Stimulated activated CD4-positive, alpha-beta T cell treated with anti-CD3 and anti-CD28 coated beads, Interleukin-15, amount 100 ng/mL, for 1 hour (primary cell): ENCODE measurements at places on chromosomes 5 and 9.

DNA sequence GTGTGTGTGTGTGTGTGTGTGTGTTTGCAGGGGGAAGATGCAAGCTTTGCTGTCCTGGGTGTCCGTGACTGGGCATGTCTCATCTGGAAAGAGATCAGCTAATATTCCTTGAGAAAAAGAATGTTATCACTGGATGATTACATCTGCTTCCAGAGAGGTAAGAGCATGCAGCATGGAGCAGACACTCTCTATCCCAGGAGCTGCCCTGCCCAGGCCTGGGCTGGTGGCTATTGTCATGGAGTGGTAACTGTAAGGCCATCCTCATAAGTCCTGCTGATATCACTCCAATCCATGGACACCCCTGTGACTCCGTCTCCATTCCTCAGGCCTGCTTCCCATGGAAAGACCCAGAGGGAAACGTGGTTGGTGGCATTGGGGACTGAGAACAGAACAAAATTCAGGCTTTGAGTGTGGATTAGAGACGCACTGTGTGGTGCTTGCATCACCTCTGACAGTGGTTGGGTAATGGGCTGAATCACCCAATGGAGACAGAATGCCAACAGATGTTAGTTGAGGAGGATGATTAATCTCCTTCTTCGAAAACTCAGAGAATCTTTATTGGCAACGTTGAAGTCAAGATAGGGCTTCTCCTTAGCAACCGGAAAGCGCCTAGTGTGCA, 52.0 kb upstream of the KCNIP1 start:
- no peak for DNase-seq

GRCh38 chr5:178548746-178549145, 41.4 kb downstream of the COL23A1 start:
- DNase-seq: no peak

GRCh38 chr5:143393524-143393923, 10.0 kb downstream of the NR3C1 start:
- no peak for DNase-seq

DNA sequence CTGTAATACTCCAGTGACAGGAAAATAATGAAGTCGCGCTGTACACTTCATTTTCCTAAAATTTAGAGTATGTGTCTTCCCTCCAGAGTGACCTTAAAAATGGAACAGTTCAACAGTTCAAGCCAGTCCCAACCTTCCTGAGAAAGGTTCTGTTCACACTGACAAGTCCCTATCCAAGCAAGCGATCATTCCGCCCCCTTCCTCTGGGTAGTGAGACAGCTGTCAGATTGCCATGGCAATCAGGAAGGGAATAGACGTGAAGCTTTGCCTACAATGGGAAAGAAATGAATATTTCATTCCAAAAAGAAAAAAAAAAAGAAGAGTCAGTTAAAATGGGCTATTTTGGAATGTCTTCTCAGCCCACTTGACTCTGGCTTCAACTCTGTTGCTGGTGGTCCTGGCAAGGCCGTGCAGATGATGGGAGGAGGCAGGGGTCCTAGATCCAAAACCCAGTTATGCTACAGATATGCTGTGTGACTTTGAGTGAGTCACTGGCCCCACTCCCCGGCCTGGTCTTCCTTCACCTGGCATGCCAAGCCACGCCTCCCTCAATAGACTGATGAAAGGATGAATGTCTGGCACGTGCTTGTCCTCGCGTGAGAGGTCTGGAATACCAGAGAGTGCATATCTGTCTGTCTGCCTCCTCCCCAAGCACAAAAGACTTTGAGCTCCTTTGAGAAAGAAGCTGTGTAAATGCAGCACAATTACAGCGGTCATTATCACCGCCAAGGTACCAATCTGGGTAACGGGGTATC, 165.8 kb upstream of the WWC1 start:
- no peak for DNase-seq

- DNase-seq: no peak
Measured at GRCh38 chr9:128396970-128397613, 23.6 kb upstream of the CERCAM start.

- no peak for DNase-seq
Measured at GRCh38 chr5:54870271-54870670, 115.1 kb downstream of the ESM1 start.

DNA sequence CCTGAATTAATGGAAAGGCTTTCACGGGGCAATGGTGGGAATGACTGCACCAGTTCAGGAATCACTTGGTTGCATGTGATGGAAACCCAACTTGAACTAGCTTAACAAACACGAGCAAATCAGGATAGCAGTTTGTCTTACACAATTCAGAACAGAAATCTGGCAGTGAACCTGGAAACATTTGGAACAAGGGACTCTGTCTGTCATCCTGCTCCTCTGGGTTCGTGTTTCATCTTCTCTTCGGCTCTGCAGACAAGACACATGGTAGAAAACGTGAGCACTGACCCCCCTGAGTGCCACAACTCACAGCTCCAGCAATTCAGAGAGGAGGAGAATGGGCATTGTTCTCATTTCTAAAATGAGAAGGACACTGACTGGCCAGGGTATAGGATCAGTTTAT, 218.1 kb upstream of the NREP start:
- no peak for DNase-seq

- no peak for DNase-seq
Measured at GRCh38 chr5:81212211-81212751, 20.8 kb upstream of the CKMT2 start.

GRCh38 chr5:168676501-168676900, 97.3 kb upstream of the PANK3 start:
- DNase-seq: no peak

GRCh38 chr5:53099546-53099945, 10.0 kb downstream of the MOCS2 start:
- DNase-seq: no peak

GRCh38 chr5:168327019-168327421, 35.6 kb downstream of the WWC1 start:
- DNase-seq: no peak

GRCh38 chr5:150335778-150336177, 21.7 kb upstream of the TCOF1 start:
- DNase-seq: no peak

GRCh38 chr5:34496260-34496691, 159.9 kb upstream of the RAI14 start:
- no peak for DNase-seq

DNA sequence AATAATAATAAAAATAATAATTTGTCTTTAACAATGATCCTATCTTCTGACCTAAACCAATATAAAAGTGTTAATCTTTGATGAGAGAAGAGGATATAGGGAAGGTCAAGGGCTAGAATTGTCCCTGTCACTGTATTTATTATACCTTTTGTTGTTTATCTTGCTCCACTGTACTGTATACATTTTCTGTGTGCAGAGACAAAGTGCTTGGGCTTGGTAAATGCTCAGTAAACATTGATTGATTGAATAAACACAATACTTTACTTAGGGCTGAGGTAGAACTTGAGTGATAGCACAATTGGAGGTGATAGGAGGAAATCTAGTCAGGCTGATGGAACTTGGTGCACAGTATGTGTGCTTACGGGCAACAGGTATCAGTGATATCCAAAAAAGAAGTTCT, 161.2 kb downstream of the ARRDC3 start:
- no peak for DNase-seq

- no peak for DNase-seq
Measured at GRCh38 chr9:128892221-128892921, 10.4 kb downstream of the LRRC8A start.

DNA sequence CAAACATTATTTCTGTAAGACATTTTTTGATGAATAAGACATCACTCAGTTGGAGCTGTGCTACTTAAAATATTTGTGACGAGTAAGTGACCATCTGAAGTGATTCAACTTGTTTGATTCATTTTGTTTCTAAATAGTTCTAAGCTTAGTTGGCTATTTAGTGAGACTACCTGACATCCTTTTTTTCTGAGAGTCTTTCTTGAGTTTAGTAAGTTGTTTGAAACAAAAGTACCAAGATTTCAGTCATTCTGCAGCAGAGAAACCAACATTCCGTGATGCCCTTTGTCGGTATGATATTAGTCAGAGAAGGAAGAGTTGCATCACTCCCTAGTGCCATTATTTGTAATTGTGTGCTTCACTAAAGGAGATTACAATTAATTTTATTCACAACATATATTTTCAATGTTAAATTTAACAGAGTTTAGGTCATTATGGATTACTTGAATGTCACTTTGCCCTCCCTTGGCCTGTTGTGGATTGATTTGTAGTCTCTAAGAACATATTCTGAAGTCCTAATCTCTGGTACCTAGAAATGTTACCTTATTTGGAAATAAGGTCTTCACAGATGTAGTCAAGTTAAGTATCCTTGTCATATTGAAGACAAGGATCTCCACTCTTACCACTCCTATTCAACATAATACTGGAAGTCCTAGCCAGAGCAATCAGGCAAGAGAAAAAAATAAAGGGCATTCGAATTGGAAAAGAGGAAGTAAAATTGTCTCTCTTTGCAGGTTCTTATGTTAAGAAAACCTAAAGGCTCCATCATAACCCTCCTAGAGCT, 212.2 kb downstream of the PCSK1 start:
- no peak for DNase-seq

- DNase-seq: no peak
Measured at GRCh38 chr9:35798658-35799374, 7.4 kb downstream of the NPR2 start.

- DNase-seq: no peak
Measured at GRCh38 chr5:170397059-170397458, 7.9 kb upstream of the KCNMB1 start.

GRCh38 chr5:5941486-5941885, 436.9 kb downstream of the MED10 start:
- DNase-seq: no peak

GRCh38 chr5:39207345-39208045, 11.9 kb downstream of the FYB1 start:
- DNase-seq: no peak

DNA sequence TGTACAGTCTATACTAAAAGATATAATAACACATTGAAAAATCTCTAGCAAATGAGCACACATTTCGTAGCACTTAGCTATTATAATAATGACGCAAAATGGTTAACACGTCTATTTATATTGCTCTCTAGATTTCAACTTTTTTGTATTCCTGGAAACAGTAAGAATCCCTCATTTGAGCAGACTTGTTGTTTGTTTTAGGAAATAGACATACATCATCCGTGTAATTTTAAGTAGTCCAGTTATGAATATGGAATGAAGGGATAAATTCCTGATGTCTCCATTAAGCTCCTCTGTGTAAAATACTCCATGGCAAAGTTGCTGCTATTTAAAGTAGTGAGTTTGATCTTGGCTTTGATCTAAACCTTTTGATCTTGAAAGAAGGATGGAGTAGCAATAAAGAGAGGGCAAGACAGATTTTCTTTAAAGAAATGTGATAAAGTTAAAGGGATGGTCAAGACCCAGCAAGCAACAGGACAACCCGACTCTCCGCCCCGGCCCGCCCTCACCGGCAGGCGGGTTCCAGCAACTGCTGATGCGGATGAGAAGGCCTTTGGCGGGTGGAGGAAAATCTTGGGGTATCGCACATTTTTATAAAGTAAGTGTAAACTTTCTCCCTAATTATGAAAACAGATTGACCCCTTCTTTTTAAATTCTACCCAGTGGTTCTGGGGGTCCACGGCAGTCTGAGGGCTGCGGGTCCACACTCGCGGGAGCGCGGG, 277.4 kb downstream of the AOPEP start:
- no peak for DNase-seq

DNA sequence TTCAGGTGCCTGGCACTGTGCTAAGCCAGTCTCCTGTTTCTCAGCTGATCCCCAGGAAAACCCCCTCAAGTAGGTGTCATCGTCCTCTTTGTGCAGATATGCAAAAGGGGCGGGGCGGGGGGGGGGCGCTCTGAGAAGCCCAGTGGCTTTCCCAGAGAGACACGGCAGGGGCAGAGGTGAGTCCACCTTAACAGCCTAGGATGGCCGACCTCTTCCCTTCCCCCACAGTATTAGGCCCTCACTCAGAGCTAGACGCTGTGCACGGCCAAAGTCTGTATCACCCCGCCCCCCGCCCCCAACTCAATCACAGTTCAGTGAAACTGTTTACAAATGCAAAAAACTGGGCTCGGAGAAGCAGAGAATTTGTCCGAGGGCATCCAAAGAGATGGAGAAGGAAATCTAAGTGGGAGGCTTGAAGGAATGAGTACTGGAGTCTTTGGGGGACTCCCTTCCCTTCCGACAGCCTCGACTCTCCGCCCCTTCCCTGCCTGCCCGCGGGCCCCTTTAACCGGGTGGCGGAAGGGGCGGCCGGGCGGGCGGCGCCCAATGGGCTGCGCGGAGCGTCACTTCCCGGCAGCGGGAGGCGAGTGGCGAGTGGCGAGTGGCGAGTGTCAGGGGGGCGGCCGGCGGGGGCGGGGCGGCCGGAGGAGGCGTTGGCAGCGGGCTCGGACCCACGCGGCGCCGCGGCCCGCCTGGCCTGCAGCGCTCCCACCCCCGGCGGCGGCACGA, at the start of gene ERGIC1:
TSS of gene ERGIC1 (plus strand) at position 566 of the 729 bp plus-strand sequence. CDS start at position 729, 163 bp downstream.
- peak; percentile 31 for DNase-seq

- no peak for DNase-seq
Measured at GRCh38 chr5:38422622-38423021, 133.8 kb downstream of the LIFR start.

- DNase-seq: no peak
Measured at GRCh38 chr9:104746285-104746684, 1.2 kb upstream of the NIPSNAP3A start.

DNA sequence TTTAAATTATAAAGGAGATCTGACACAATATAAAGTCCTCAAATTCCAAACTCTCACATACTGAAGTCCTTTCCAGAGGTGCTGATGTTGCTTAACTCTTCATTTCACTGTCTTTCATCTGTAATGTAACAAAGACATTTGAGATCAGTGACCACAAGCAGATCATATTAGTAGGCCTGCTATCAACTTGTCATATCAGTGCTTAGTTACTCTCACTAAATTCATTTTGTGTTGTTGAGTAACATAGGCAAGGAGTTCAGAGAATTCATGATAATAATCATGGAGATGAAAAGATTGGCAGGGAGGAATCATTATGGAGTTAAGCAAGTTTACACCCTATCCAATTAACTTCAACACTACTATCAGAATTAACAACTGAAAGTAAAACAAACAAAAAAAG, 571.0 kb upstream of the ARRDC3 start:
- DNase-seq: no peak

GRCh38 chr9:130197888-130198287, 25.7 kb downstream of the NCS1 start:
- no peak for DNase-seq

GRCh38 chr9:89464300-89464901, 33.5 kb downstream of the SEMA4D start:
- DNase-seq: no peak

DNA sequence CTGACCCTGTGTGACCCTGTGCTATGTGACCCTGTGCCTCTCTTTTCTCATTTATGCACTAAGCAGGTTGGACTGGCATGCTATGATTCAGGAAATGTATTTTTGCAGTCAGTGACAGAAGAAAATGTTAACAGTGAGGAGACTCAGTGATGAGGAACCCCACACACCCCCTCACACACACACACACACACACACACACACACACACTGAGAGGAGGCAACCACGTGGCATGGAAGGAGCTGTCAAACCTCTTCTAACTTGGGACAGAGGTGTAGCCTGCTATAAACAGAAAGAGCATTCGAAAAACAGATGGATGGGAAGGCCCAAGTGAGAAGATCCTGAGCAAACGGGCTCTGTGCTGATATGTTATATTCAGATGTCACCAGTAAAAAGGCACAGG, 57.9 kb upstream of the GRIA1 start:
- no peak for DNase-seq

- no peak for DNase-seq
Measured at GRCh38 chr9:109923471-109923760, 143.4 kb downstream of the PALM2AKAP2 start.

GRCh38 chr5:115375893-115376292, 79.4 kb upstream of the CCDC112 start:
- no peak for DNase-seq
